ENCODE measurements at places on chromosomes 4 and X.

- no peak for DNase-seq
Measured at GRCh38 chr4:149799546-149799945, 16.1 kb downstream of the IQCM start.

DNA sequence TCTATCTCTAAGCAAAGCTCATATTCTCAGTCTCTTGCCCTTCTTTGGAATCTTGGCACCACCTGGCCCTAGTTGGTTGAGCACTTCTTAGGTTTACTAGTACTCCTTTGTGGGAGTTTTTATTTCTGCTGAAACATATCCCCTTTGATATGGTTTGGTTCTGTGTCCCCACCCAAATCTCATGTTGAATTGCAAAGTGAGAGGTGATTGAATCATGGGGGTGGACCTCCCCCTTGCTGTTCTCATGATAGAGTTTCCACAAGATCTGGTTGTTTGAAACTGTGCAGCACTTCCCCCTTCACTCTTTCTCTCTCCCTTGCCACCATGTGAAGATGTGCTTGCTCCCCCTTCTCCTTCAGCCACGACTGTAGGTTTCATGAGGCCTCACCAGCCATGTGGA, 22.2 kb upstream of the SYNPO2 start:
- no peak for DNase-seq

GRCh38 chr4:178347111-178347510, 904.9 kb upstream of the AGA start:
- DNase-seq: no peak

GRCh38 chr4:176238157-176238610, 30.8 kb downstream of the ASB5 start:
- no peak for DNase-seq

GRCh38 chr4:76028350-76028765, 5.1 kb upstream of the CXCL10 start:
- no peak for DNase-seq

DNA sequence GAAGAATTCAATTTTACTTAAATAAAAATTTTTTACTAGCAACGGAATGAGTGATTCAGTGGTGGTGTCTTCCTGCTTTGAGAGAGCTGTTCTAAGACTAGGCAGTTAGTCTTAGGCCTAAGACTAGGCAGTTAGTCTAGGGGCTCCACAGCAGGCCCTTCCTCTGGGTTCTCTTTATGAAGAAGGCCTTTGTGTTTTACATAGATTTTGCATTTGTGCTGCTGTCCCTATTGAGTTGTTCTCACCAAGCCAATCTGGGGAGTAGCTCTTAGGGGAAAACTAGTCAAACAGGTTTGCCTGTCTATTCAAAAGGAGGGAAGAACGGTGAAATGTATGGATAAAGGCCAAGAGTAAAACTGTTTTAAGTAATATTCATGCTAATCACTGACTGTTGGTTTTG, 7.6 kb downstream of the UGT8 start:
- DNase-seq: no peak

DNA sequence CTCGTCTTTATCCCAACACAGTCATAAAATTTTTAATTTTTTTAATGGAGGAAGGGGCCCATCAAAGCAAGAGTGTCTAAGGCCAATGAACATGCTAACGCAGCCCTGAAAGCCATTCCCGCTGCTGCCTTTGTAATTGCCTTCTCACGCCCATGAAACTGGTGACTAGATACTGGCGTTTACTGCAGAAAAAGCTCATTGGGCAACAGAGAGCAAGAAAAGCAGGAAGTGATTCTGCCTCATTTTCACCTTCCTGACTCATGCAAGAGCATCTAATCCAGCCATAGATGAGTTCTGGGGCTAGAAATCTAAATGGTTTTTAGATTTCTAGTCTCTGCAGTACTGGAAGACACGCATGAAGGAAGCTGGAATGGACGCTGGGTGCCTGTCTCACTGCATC, 72.5 kb downstream of the ANXA3 start:
- no peak for DNase-seq

- no peak for DNase-seq
Measured at GRCh38 chr4:39641451-39641850, 2.8 kb upstream of the SMIM14 start.

GRCh38 chrX:13803116-13803515, 13.8 kb downstream of the GPM6B start:
- no peak for DNase-seq

DNA sequence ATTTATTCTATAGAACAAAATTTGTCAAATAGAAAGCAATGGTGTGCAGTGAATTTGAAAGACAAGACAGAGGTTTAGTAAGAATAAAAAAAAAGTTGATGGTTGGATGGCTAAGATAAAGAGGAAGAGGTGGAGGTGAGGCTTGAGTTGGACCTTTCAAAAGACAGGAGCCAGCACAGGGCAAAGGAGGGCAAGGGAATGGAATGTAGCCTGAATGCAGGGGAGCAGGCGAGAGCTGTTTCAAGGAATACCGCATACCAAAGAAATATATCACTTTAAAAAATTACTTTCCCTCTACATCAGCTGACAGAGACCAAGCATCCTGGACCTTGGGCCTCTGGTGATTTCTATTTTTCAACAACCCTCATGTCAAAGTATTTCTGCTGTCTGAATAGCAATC, 38.0 kb upstream of the CXXC4 start:
- DNase-seq: no peak

GRCh38 chr4:53100501-53101190, 238.5 kb downstream of the RASL11B start:
- DNase-seq: no peak

GRCh38 chrX:111519215-111519614, 7.8 kb downstream of the SERTM2 start:
- DNase-seq: no peak

DNA sequence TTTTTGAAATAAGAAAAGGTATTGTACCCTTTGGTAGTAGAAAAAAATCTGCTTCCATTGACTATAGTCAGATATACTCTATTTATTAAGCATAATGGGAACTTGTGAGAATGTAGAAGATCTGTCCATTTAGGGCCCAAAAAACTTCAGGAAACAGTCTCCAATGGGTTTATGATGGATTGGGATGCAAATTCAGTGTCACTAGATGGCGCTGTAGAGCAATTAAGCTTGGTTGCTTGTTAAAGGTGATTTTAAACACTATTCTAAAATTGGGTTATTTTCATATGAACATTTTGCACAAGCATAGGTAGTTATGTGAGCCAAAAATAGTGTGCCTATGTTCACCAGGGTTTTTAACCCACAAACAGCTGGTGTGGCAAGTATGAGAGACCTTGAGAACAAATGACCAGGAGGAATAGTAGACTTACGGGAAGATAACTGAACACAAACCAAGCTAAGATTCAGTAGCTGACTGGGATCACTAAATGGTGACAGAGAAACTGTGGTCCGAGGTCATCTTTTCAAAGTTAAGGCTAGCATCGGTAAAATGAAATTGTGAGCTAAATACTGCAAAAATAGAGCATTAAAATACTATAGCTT, 80.3 kb upstream of the LSM6 start:
- DNase-seq: peak; percentile 47

DNA sequence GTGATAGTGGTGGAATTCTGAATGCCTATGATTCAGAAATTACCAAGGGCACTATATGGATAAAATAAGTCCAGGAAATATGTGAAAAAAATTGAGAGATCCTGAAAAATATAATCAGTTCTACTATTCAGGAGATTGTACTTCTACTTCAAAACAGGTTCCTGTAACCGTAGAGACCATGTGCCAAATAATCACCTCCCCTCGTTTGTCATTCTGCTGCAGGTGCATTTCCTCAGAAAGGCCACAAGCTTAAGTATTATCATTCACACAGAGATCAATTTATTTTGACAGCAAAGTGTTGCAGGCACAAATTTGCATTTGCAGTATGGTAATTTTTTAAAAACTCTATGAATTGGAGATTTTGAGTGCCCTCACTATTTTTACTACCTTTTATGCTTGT, 1000.0 kb downstream of the CCSER1 start:
- no peak for DNase-seq

DNA sequence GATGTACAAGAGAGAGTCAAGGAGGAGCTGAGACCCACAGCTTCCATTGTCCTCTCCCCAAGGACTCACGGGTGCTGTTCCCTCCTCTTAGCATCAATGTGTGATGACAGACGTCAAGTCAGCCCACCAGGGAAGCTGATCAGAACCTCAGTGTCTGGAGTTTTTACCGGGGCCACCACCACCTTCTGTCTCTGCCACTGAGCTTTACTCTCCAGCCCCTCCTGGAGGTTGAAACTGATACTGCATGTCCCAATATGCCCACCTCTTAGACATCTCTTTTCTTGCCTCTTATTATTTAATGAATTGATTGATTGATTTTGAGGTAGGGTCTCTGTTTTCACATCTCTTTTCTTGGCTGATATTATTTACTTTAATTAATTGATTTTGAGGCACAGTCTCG, 10.3 kb upstream of the AKAP17A start:
- DNase-seq: no peak

DNA sequence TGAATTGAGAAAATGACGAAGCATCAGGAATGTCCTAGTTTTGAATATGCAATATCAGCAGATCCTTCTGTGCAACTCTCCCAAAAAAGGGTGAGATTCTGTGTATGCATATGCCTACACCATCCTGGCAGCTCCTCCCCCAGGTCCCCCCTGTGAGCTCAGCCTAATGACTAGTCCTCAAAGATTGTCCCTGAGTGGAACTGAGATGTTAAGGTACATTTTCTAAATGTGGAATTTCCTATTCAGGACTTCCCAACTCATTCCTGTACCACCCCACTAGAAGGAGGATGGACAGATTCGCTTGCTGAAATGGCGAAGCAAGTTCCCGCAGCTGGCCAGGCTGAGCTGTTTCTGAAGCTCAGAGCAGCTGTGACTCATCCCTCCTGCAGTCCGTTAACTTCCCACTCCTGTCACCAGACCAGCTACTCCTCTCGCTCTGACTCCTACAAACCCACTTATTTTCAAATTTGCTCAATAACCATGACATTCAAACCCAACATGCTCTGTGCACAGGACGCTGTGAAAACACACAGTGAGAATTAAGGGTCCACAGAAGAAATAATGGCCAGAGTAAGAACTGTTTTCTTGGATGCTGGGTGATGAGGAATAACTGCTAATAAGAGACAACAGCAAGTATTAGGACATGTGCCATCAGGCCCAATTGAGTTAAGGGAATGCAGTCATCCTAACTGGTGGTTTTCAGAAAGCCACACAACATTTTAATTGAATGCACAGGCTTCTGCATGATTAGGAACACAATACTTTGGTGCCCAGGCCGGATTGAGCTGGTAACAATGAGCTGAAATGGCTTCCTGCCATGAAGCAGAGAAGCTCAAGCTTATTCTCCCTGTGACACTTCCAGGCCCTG, 40.0 kb upstream of the IRF2 start:
- DNase-seq: no peak

GRCh38 chr4:84952776-84953175, 13.7 kb downstream of the WDFY3 start:
- no peak for DNase-seq

- no peak for DNase-seq
Measured at GRCh38 chr4:120329386-120329785, 262.7 kb upstream of the MAD2L1 start.

DNA sequence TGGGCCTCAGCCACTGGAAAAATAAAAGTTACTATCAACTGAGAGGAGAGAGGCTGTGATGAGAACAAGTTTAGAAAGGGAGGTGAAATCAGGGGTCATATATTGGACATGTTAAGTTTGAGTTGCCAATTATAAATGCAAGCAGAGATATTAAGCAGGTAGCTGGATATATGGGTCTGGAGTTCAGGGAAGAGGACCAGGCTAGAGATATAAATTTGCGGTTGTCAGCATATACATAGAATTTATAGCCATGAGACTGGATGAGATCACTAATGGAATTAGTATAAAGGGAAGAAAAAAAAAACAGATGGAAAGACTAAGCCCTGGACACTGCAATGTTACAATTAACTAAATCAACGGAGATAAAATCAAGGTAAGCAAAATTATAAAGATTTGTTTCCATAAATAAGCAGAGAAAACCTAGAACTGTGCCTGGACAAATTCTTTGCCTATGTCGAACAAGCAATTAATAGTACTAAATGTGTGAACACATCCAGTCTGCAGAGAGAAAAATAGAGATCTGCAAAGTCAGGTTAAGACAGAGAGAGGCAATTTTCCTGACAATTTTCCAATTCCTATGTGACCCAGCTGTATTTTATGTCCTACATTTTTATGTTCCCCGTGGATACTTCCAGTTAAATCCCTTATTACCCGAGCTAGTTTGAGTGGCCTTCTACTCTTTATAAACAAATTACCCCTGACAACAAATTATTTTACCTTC, 265.4 kb downstream of the GASK1B start:
- no peak for DNase-seq

- DNase-seq: no peak
Measured at GRCh38 chr4:113739197-113739596, 22.3 kb downstream of the CAMK2D start.

DNA sequence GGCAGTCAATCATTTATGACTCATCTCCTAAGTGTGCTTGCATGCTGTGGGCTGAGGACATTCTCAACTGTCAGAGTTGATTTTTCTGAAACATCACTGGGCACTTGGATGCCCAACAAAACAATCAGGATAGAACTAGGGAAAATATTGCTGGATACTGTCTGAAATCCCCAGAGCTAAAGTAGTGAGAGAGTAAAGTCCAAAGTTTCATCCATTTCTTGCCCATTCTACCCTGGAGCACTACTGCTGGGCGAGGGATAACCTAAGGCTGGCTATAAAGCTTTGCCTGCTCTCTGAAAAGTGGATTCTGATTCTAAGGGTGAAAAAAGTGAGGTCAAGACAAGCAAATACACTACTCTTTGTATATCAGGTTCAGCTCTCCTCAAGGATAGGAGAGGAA, 279.6 kb upstream of the EDA2R start:
- no peak for DNase-seq

DNA sequence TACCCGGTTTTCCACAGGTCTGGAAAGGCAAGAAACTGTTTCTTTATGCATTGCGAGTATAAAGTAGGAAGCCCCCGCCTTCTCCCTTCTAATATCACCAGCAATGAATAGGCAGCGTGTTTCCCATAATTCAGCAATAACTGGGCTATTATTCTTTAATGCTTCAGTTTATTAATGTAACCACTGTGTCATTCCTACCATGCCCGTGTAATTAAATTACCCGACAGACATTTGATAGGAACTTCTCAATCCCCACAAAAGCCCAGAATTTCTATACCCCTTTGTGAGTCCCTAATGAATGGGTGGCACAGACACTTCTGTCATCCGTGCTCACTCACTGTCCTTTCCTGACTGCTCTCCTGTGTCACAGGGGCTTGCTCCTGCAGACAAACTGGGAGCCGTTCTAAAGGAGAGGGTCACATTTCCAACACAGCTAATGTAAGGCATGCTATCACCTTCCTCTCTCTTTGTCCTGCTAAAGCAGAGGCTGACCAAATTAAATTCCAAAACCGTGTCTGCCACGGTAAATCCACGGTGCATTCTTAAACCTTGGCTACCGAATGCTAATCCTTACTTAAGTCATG, 108.5 kb upstream of the MID1 start:
- DNase-seq: no peak

DNA sequence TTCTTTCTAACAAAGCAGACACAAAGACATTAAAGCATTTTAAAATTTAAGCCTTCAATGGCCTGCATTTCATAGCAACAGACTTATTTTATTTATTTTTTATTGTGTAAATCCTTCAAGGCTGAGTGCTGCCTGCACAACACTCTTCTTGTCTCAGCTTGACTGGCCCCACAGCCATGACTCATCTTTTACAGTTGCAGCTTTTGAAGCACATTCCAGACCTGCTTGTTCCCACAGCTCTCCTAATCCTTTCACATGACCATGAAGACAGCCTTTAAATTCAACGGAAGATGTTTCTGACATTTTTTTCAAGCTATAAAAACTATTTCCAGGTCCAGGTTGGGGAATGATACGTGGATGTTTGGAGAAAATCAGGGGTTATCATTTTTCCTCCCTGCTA, 276.9 kb upstream of the TACR3 start:
- peak; percentile 11 for DNase-seq
